Tibial nerve (tissue), 4 donors: ENCODE measurements at places on chromosomes 1 and 21. TPM values are rescaled to one million over a fixed set of nuclear protein-coding genes. Genes with fewer than 3 reads are reported as not detected.

The CDC20 gene
- total RNA-seq = 1.8 TPM

The KCNJ6 gene
- not detected for total RNA-seq

The NFASC gene
- 69.9 TPM for total RNA-seq

The MATN1 gene
- total RNA-seq = not detected

GRCh38 chr1:36118447-36119204 lies 6.4 kb downstream of the COL8A2 start:
- peaks cover 67% of the 10 kb centered on the region for H3K4me1 ChIP-seq
- H3K27me3 ChIP-seq = no peaks in the 10 kb centered on the region
- H3K27ac ChIP-seq = peak overlapping the region; percentile 73
- no peak for DNase-seq
- H3K36me3 ChIP-seq = no peaks in the 10 kb centered on the region

- H3K27me3 ChIP-seq = no peaks in the 10 kb centered on the region
- no peak overlapping the region for H3K27ac ChIP-seq
- no peaks in the 10 kb centered on the region for H3K4me1 ChIP-seq
- DNase-seq = no peak
- H3K4me3 ChIP-seq = no peak overlapping the region
These were observed 642.8 kb downstream of the PLA2G4A start for GRCh38 chr1:187471555-187471954.
